Thymus (tissue), 14 donors: ENCODE measurements at places on chromosomes 3 and 15.

DNA sequence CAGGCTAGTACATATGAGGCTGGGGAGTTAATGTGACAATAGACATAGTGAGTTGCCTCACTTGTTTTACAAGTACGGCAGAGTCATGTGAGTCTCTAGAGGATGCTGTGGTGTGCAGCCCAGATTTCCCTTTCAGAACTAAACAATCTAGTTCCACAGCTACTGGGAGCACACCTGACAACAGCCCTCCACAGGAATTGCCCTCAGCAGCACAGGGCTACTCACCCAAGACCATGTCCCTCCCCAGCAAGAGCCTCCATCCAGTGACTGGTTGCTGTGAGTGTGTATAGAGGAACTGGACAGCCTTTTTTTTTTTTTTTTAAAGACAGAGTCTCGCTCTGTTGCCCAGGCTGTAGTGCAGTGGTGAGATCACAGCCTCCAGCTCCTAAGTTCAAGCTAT lies 40.2 kb upstream of the UBE2E2 start:
- no peak for DNase-seq

- DNase-seq, result no peak
Measured at GRCh38 chr15:51328926-51329325, 9.5 kb downstream of the CYP19A1 start.

- DNase-seq, result no peak
Measured at GRCh38 chr3:58085616-58086015, 77.4 kb downstream of the FLNB start.

- peak; percentile 82 for DNase-seq
Measured at GRCh38 chr15:42650208-42651066, 75.0 kb downstream of the STARD9 start.

GRCh38 chr3:13235079-13235478 lies 161.8 kb upstream of the IQSEC1 start:
- DNase-seq, result no peak

DNA sequence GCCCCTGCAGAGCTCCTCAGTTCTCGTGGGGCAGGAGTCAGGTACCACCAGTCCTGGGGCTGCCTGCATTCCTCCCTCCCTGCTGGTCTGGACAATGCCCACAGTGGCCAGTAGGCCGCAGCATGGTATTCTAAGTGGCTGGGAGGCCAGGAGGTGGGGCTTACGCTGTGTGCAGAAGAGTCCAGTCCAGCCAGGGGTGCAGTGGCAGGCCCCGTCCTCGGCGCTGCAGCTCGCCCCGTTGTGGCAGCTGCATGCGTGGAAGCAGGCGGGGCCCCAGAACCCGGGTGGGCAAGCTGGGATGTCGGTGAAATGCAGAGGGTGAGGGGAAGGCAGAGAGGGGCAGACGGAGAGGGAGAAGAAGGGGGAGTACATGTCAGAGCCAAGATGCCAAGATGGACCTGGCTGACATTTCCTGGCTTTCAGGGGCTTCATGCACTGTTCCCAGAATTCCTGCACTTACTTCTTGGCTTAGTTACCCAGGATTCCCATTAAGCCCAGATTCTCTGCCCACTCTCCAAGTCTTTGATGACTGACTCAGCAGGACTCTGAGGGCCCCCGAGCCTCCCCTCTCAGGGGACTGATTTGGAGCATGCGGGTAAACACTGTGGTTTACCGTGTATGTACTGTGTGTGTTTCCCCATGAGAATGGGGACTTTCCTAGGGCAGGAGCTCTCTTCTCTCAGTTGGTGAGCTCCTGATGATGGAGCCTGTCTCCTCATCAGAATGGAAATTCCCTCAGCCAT lies 47.5 kb downstream of the RAB11A start:
- no peak for DNase-seq

- no peak for DNase-seq
Measured at GRCh38 chr3:89239774-89240173, 132.4 kb downstream of the EPHA3 start.

- no peak for DNase-seq
Measured at GRCh38 chr3:4406746-4407568, 60.1 kb downstream of the SUMF1 start.

GRCh38 chr15:42494998-42495360 lies 455 bp upstream of the SNAP23 start:
- peak; percentile 30 for DNase-seq

GRCh38 chr3:42183991-42184632 lies 81.9 kb downstream of the CCK start:
- DNase-seq, result no peak

- no peak for DNase-seq
Measured at GRCh38 chr3:196914866-196915265, 27.5 kb downstream of the NCBP2 start.

- no peak for DNase-seq
Measured at GRCh38 chr3:11350374-11350773, 78.2 kb downstream of the ATG7 start.

- no peak for DNase-seq
Measured at GRCh38 chr15:58247855-58248842, 110.0 kb downstream of the AQP9 start.
